ENCODE measurements at places on chromosomes 16 and 17. TPM values are rescaled to one million over a fixed set of nuclear protein-coding genes. Genes with fewer than 3 reads are reported as not detected.

- no peak for DNase-seq
Measured at GRCh38 chr16:57994778-57995177, 5.7 kb downstream of the ZNF319 start.

- no peak for DNase-seq
Measured at GRCh38 chr17:55168958-55169687, 95.6 kb upstream of the HLF start.

GRCh38 chr17:31408586-31408985 lies 17.1 kb downstream of the RAB11FIP4 start:
- no peak for DNase-seq

GRCh38 chr17:14144508-14144907 lies 75.2 kb downstream of the COX10 start:
- no peak for DNase-seq

DNA sequence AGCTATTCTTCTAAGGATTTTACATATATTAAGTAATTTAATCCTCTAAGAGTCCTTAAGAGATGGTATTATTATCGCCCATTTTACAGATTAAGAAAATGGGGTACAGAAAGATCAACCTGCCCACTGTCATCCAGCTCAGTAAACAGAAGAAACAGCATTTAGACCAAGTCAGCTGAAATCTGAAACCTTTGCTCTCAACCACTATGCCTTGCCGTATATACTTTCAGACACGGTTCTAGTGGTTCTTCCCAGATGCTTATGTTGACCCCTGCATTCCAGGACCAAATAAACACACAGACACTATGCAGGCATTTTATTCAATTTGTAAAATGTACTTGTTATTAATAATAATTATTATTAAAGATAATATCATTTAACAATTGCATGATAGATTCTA lies 854.8 kb downstream of the KCNJ2 start:
- no peak for DNase-seq

DNA sequence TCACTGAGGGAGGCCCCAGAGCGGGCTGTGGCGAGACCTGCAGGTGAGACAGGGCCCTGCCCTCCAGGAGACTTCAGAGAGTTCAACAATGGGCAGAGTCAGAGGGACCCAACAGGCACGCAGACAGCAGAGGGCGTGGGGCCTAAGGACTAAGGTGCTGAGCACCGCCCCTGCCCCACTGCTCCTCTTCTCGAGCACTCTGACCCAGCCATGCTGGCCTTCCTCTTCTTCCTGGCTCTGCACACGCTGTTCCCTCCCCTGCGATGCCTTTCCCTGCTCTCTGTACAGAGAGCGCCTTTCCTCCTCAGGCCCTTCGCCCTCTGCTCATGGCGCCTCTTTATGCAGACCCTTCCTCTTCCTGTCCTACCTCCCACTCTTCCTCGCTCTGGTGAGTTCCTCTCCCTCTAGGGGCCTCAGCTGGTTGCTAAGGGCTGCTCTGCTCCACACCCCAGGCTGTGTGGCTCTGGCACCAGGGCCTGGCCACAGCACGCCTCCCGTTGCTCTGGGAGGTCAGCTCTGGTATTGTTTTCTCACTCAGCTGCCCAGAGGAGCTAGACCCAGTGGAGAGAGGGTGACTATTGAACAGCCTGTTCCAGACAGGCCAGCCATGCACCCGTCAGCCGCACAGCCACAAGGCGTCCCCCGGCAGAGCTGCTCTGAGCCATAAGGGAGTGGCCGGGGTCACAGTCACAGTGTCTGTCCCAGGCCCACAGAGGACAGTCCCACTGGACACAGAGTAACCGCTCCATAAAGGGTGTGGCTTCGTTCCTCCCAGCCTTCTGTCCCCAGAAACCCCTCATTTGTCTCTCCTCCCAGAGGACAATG lies 13.6 kb upstream of the RASD1 start:
- DNase-seq, result no peak

The TRPV2 gene
- 1.7 TPM for total RNA-seq

DNA sequence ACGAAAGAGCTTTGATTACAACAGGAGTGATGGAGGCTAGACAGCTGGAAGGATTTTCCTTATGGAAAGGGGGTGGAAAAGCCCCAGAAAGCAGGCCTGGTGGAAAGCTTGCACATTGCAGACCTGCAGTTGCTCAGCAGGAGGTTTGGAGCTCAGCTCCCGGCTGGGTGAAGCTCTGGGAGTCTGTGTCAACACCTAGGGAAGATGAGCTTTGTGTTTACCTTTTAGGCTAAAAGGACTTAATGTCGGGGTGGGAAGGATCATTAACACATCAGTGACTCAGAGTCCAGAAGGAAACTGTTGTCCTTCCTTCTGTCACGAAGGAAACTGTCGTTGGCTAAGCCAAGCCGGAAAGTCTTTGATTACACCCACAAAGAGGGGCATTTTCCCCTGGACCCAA lies 48.2 kb downstream of the RAP1GAP2 start:
- DNase-seq, result no peak

Data from esophagus squamous epithelium (tissue), 5 donors.